Testis (tissue), 5 donors: ENCODE measurements at places on chromosomes 6 and 20. TPM values are rescaled to one million over a fixed set of nuclear protein-coding genes. Genes with fewer than 3 reads are reported as not detected.

DNA sequence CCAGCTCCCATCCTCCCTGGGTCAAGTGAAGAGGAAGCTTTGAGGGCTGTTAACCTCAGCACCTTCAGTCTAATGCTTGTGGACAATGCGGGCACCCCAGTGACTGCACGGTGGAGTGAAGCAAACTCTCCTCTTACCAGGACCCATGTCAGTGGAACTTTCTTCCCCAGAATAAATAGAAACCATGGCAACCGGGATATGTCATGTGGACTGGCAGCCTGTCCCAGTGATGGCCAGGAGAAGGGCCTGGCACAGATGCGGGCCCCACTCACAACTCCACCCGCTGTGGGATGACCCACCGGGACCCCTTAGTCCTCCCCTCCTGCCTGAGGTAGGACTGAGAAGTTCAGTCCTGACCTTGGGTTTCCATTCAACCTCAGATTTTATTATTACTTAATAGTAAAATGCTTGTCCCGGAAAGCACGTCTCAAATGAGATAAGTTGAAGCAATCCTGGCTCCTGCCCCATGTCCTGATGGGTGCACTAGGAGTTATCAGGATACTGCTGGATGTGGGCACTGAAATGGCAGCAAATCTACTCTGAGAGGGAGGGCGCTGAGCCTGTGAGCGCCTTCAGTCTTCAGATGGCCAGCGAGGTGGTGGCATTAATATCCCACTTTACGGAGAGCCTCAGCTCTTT lies 23.5 kb downstream of the TOX2 start:
- no peak for DNase-seq

DNA sequence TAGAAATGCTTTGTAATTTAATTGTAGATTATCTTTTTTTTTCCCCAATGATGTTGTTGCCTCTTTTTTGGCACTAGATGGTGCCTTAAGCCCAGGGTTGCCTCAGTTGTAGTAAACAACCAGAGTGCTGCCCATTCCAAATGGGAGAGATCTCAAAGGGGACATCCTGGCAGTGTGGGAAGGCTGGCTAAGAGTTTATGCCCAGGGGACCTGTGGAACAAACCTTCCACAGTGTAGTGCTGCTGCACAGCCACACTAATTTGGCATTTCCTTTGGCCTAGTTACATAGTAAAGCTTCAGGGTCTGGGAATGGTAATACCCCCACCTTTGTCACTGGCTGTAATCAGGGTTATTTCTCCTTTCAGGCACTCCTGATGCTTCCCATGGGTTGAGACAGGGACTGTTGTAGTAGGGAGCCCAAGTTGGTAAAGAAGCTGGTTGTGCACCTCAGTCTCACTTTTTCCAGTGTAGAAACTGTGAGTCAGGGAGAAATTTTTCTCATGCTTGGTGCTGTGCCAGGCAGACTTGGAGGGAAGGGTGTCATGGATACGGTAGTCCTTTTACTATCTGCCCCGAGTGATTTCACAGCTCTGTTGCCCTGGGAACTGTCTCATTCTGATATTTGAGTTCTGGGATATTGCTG lies 177.8 kb upstream of the ECI2 start:
- no peak for DNase-seq

DNA sequence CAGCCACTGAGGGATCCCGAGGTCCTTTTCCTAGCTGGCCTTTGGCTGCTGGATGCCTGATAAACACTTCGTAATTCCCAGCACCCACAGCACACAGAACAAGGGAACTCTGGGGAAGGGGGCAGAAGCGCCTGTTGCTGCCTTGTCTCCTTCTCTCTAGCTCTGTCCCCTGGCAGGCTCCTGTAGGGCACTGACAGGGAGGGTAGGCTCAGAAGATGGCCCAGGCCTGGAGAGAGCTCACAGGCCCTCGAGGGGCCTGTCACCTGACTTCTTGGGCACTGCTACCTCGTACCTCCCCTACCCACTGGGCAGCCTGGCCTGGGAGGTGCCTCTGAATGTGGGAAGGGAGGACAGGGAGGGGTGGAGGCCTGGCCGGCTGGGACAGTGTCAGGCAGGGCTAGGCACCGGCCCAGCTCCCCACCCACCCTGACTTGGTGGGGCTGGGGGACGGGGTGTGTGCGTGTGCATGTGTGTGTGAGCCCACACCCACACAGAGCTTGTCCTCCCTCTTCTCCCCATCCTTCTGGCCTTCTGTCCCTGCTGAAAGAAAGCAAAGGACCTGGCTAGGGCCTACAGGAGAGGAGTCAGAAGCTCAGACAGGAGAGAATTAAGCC lies 18.1 kb downstream of the C6orf132 start:
- no peak for DNase-seq

Gene TRAPPC3L
- total RNA-seq, result not detected

Gene ELOVL2
- total RNA-seq, result 30.7 TPM

Gene SLC22A7
- not detected for total RNA-seq

DNA sequence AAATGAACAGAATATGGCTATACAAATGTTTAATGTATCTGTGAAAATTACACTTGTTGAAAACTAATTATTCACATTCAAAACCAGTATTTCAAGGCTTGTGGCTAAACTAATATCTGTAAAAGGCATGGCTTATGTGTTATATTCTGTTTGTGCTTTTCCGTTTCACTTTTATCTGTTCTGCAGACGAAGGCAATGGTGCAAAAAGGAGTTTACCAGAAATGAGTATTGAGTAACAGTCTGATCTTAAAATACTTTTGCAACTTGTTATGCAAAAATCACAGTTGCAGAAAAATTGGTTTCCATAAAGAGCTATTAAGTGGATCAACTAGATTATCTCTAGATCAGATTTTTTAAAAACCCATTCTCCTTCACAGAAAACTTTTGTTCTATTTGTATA lies 9.4 kb upstream of the STX11 start:
- DNase-seq, result no peak

Gene DAAM2
- 66.1 TPM for total RNA-seq

Gene LY6G6C
- not detected for total RNA-seq

DNA sequence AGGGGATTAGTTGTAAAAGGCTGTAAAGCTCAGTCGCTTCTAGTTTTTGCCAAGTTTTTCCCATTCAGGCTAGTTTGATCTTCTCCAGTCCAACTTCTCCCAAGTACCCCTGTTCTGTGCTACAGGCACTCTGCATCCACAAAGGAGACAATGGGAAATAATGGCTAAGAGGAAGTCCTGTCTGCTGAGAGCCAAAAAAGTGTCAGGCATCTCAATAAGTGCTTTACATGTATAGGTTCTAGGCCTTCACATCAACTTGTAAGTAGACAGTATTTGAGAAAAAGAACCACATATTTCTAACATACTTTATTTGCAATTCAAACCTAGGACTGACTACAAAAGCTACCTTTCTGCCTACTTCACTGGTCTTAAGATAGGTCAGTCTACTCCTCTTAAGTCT lies 4.9 kb downstream of the HTR1B start:
- DNase-seq, result no peak

- DNase-seq, result no peak
Measured at GRCh38 chr6:138638604-138639003, 135.0 kb upstream of the CCDC28A start.

Gene ATP9A
- 128 TPM for total RNA-seq

- no peak for DNase-seq
Measured at GRCh38 chr6:158000530-158001307, 19.1 kb downstream of the SYNJ2 start.

DNA sequence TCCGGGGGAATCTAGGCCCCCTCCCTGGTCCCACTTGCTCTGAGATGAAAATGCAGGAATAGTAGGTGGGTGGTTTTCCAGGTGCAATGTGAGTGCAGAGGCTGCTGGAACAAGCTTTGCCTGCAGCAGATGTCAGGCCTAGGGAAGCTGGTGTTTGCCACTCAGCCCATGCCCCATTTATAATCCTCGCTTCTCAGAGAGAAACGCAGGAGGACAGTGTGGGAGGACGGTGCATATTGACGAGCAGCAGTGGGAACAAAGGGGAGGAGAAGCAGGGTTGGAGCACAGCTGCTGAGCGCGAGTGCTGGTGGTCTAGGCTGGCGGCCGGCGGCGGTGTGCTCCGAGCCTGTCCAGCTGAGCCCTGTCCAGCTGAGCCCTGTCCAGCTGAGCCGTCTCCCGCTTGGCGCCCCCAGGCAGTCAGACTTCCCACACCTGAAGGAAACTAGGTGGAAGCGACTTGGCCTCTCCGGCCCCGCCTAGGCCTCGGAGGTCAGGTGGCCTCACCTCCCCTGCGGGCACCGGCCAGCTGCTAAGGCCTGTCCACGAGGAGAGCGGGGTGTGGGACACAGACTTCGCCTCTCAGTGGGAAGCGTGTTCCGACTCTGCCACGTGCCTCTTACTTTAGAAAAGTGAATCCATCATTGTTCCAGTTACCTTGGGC lies 49.7 kb upstream of the FRMD1 start:
- DNase-seq, result no peak

Gene CRISP2
- 197 TPM for total RNA-seq

GRCh38 chr6:164554700-164555476 lies 754.5 kb downstream of the C6orf118 start:
- no peak for DNase-seq

DNA sequence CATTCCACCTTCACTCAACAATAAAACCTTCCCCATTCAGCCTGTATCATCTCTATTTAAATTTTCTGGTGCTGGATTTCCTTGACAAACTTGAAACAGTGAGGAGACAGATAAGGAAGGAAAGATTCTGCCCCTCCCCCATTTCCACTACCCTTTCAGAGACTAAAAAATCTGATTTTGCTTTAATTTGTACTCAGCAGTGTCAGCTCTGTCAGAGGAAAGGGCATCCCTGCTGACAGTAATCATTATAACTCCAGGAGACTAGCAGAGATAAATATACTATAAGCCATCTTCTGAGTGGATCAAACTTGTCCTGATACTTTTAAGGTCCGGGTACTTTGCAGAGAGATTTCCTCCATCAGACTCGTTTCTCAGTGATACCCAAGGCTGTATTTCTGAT lies 155.6 kb downstream of the SAMD5 start:
- DNase-seq, result no peak

DNA sequence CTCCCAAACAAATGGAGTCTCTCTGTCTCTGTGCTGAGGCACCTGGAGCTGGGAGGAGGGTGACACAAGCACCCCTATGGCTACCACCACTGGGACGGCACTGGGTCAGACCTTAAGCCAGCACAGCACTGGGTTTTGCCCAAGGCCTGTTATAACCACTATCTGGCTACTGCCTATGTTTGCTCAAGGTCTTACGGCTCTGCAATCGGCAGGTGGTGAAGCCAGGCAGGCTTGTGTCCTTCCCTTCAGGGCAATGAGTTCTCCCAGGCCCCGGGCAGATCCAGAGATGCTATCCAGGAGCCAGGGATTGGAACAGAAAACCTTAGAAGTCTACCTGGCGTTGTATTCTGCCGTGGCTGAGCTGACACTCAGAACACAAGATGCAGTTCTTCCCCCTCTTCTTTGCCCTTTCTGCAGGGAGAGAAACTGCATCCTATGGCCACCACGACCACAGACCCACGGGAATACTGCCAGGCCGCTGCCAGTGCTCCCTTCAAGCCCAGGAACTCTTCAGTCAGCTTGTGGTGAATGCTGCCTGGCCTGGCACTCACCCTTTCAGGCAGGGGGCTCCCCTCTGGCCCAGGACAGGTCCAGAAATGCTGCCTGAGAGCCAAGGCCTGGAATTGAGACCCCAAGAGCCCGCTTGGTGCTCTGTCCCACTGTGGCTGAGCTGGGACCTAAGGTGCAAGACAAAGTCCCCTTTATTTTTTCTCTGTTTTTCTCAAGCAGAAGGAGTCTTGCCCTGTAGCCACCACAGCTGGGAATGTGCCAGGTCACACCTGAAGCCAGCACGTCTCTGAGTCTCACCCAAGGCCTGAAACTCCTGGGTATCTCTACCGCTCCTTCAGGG lies 67.0 kb upstream of the FRMD1 start:
- DNase-seq, result no peak

- peak; percentile 61 for DNase-seq
Measured at GRCh38 chr6:113903666-113904330, 46.7 kb downstream of the MARCKS start.

Gene RTEL1
- 56.8 TPM for total RNA-seq

Gene RNF39
- 4.3 TPM for total RNA-seq

Gene SLC25A27
- 81.8 TPM for total RNA-seq

Gene MED20
- total RNA-seq, result 25.1 TPM

Gene RCAN2
- 6.3 TPM for total RNA-seq

DNA sequence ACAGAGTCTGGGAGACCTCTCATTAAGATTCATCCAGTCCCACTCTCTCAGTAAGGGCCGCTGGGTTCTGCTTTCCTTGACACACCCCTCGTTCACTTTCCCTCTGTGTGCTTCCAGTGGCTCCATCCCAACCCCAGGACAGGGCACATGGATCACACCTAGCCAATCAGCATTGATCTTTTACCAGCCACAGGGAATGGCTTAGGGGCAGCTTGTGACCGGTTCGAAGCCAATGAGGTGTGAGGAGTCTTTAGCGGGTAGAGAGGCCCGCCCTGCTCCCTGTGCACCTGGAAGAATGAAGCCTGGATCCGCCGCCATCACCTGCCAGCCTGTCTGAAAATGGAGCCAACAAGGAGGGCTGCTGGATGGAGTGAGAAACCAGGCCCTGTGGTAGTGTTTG lies 35.2 kb upstream of the OVOL2 start:
- DNase-seq, result peak; percentile 18

DNA sequence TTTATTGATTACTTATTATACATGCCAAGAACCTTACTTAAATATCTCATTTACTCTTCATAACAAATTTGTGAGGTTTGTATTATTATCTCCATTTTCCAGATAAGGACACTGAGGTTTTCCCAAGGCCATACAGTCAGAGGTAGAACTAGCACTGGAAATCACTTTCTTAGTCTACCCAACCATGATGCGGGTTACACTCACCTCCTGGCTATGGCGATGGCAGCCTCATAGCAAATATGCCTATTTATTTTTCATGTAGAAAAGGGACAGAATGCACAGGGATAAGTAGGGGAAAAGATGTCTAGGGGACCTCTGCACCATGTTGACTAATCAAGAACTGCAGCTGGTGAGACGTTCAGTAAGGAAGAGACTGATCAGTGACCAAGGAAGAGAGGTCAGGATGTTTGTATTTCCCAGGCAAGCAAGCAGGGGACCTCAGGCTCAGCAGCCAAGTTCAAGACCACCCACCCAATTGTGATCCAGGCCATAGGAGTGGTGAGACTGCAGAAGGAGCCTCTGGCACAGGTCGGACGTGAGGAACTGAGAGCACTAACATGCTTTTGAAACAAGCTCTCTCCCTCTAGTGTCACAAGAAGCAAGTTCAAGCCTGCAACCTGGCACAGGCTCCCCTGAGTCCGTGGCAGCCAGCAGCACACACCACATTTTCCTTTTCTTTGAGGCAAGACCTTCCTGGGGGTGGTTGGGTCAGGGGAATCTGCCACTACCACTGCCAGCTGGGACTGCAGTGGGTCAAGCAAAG lies 97.8 kb downstream of the GMPR start:
- DNase-seq, result no peak

DNA sequence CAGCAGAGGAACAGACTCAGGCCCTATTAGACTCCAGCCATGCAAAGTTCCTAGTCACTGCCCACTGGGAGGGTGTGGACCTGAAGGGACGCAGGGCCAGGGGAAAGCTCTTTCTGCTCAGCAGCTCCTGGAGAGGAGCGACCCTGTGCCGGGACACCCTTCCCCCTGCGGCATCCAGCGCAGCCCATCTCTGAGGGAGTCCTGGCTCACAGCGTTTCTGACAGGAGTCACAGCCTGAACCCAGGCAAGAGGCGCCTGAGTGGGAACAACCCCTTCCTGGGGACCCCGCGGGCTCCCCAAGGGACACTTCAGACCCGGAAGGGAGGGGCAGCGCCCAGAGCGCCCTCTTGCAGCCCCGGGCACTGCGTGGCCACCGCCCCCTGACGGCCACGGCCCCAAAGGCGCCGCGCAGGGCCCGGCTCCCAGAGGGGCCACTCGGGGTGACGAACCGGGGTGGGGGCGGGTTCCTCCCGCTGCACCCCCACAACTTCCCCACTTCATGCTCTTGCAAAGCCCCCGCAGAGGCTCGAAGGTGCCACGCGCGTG lies 862 bp downstream of the UCKL1 start:
- DNase-seq, result peak; percentile 60
